M059J (cell line): ENCODE measurements at places on chromosomes 3 and 15.

DNA sequence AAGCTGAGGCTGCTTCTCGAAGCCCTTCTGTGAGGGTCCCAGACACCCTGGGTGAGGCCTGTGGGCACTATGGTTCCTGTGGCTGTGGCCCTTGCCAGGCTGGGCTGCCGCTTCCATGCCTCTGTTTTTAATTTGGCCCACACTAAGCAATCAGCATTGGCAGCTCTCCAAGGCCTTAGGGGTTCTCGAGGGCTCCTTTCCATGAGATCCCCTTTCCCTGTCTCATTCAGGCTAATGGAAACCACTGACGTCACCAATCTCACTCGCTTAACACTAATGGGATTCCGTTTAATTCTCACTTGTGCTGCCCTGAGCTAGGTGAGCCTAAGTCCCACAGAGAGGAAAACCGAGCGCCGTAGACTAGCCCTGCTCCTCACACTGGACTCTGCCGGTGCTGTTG is 60.2 kb upstream of the RAB6B start:
- no peak for DNase-seq

- DNase-seq = peak; percentile 12
Measured at GRCh38 chr3:142680710-142681109, 43.1 kb upstream of the TRPC1 start.

DNA sequence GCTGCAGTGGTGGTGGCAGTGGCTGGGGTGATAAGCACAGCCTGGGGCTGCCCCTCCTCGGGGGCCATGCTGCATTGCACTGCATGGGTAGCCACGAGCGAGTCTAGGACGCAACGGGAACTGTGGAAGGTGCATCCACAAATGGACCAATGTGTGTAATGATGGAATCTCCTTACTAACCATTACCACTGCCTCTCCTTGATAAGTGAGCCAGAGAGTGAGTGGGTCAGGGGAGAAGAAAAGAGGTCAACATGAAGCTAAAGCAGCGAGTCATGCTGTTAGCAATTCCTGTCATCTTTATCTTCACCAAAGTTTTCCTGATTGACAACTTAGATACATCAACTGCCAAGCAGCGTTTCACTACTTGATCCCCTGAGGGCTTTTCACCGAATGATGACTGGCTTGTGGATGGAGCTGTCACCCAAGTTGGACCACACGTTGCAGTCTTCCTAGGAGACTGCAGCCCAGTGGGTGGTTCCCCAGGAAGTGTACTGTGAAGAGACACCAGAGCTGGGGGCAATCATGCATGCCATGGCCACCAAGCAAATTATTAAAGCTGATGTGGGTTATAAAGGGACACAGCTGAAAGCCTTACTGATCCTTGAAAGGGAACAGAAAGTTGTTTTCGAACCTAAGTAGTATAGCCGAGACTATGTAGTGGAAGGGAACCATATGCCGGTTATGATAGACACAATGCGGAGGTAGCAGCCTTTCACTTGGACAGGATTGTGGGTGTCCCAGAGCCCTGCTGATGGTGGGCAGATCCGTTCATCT is 20.6 kb downstream of the SAMD7 start:
- DNase-seq = peak; percentile 51

DNA sequence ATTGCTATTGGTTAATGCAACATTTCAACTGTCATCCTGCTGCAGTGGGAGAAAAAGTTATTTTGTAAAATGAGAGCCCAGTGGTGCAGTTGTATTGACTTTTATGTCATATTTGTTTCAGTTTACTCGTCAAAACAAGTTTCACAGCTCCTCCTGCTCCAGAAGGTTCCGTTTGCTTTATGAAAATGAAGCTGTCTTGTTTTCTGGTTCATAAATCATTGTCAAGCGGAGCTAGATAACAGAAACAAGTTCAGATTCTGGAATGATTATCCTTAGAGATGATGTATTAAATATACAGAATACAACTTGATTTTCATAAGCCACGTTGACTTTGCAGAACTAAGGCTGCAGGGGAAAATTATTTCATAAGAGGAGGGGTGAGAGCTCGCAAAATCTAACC is 970.5 kb upstream of the NR2F2 start:
- DNase-seq = no peak

- DNase-seq = no peak
Measured at GRCh38 chr3:177105623-177106022, 91.7 kb downstream of the TBL1XR1 start.

DNA sequence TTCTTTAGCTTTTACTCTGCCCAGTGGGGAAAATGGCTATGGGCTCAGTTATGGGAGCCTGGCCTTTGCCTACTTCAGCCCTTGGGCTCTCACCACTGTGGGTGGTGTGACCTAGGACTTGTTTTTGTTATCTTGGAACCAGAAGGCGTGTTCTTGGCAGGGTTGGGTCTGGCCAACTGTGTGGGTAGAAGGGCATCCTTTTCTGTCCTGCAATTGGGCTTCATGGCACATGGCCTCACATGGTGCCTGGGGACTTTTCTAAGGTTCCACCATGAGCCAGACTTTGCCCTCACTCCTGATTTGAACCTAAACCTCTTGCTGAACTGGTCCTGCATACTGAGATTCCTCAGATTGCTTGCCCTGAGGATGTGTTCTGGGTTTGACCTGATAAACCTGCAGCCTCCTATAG is 1.7 kb downstream of the GLYCTK start:
- DNase-seq = no peak

GRCh38 chr3:188231456-188231855 is 77.5 kb downstream of the LPP start:
- no peak for DNase-seq

DNA sequence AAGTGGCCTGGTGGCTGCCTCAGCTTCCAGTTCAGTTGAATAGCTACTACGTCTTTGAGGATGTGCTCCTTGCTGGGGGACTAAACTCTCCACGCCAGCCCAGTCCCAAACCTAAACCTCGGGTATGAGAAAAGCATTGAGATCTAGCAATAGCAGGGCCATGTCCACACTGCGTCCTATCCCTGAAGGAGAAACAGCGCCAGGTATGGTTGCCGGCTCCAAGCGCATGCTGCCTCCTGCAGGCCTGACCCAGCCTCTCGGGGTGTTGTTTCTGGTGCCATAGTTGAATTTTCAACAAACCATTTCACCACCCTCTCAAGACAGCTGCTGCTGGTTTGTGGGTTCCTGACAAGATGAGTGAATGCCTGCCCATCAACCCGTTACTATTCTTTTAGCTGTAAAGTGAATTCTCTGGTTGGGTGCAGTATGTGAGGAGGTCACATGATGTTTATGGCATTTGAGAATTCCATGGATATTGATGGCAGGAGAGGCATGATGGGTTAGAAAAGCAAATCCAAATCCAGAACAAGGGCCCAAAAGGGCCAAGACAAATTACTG is 13.0 kb upstream of the SLC28A1 start:
- no peak for DNase-seq

DNA sequence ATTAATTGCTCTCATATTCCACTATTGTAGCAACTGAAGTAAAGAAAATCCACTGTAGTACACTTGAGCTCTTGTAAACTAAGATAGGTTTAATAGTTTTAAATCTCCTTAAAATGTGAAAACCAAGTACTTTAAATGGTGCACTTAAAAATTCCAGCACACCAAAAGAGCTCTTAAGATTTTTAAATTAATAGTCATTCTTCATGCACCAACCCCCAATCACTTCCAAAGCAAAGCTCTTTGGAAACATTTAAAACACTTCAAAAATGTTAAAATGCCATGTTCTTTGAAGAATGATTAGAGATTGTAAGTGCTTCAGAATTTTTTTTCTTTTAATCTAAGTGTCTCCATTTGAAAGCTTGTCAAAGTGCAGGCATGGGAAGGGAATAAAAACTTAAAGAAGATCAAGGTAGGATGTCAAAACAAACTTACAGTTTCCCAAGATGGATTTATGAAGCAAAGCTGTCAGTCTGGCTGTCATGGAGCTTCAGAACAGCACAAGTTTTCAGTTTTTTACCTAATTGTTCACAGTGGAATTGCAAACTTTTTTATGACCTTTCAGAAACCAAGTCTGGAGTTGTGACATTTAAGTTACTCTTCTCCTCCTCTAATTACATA is 84.3 kb downstream of the ARPP21 start:
- no peak for DNase-seq

- no peak for DNase-seq
Measured at GRCh38 chr3:191263365-191263764, 64.3 kb downstream of the OSTN start.

GRCh38 chr3:99012051-99012450 is 110.6 kb upstream of the DCBLD2 start:
- no peak for DNase-seq

GRCh38 chr3:71951842-71952241 is 166.9 kb upstream of the PROK2 start:
- DNase-seq = no peak

DNA sequence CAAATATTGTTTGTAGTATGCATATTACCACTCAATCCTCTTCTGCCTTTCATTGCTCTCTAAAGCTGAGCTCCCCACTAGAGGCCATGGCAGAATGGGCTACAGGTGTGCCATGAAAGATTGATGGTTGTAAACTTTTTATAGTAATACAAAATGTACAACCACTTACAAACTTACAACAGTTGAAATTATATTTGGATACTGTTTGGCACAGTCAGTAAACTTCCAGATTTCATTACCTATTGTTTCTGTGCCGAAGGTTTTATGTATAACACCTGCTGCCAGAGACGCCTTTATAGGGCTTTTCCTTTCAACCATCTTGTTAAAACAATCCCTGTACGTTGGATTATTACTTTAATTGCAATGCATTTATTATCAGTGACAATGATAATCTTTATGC is 7.0 kb downstream of the ROPN1 start:
- DNase-seq = no peak

GRCh38 chr3:89052386-89052785 is 55.0 kb upstream of the EPHA3 start:
- DNase-seq = no peak
